ENCODE measurements at places on chromosomes 2 and 18.
A peak's percentile ranks its signal among the peaks of the same experiment; 100 is the strongest.

- DNase-seq: no peak
Measured at GRCh38 chr2:170816504-170817092, at the start of gene GAD1. Gene GAD1, plus strand, starts transcription at chr2:170816887. Its CDS starts 1,705 bp downstream, at chr2:170818592.

GRCh38 chr2:119519057-119519408 is 5.2 kb downstream of the SCTR start:
- no peak for DNase-seq

DNA sequence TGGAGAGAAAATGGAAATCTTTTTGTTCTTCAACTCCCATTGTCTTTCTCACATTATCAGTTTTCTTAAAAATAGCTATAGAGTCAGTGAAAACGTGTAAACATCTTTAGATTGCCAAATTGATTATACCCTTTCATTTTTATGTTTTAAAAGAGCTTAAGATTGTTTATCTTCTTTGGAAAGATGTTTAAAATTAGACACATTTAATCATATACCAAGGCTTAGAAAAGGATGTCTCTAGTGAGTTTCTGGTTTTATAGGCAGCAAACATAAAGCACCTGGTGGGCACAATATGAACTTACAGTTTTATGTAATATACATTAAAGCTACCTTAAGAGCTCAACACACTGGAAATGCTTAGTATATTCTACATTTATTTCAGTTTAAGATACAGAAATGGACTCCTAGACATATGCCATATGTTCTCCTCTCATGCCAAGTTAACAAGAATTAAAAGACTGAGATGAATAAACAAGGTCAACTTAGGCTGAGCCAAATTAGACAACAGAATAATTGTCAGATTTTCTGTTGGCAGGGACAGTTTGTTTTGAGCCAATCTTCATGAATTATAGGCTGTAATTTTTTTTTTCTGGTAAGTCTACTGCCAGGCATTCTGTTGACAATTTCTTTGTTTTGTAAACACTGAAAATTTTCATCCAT is 112.7 kb downstream of the OTX1 start:
- DNase-seq: no peak

DNA sequence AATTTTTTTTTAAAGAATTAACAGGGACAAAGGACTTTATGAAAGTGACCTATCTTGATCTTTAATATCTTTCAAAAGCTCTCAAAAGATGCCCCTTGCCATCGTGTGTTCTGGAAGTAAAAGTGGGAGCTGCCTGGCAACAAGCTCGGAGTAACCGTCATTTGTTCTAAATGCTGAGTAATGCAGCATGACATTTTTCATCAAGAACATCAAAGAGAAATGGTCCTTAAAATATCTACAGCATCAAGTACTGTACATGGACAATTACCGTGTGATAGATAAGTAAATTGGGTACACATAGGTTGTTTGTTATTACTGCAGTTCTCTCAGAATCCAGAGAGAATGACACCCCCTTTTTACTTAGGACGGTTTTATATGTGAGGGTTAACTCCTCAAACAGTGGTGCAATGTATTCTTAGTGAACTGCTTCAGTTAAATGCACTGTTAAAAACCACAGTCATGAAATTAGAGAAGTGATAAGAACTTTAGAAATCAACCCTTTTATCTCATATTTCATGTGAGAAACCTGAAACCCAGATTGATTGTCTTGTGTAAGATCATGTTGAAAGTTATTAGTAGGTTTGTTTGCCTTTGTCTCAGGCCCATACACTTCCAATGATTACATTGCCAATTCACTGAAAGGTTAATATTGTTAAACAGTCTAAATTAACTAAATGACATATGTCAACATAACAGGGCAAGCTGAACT is 90.6 kb upstream of the HNMT start:
- DNase-seq: no peak

- DNase-seq: no peak
Measured at GRCh38 chr2:152050915-152051314, 47.9 kb downstream of the CACNB4 start.

- no peak for DNase-seq
Measured at GRCh38 chr2:56449002-56449431, 265.2 kb downstream of the CCDC85A start.

GRCh38 chr2:107001062-107001461 is 115.1 kb upstream of the ST6GAL2 start:
- no peak for DNase-seq

DNA sequence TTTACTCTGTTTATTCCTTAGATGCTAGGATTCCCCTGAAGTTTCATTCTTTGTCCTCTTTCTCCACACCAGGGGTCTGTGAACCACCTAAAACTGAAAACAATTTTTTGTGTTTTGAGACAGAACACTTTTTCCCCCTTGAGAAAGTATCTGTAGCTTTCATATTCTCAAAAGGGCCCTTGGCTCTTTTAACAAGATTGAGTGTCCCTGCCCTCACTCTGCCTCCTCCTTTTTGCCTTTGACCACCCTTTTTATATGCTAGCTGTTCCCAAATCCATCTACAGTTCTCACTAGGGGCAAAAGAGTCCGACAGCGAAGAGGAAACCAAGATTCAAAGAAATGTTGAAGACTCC is 883 bp upstream of the EHBP1 start:
- DNase-seq: no peak

DNA sequence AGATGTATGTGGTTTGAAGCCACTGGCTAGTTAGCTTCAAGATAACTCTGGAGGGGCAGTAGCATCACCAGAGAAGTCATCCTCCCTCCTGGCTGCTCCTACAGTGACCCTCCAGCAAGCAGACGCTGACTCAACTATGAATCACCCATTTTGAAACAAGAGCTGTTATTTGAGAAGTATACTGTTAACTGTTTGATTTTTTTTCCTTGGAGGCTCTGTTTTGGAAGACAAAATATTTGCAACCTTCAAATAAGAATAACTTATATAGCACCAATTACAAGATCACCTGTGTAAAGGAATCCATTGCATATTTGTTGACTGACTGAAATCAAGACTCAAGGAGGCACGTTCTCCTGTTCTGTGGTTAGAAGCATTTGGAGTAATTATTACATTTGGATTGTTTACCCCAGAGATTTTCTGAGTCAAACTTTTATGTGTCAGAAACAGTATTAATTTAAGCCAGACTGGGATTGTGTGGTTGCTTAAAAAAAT is 313.8 kb downstream of the MTX2 start:
- peak; percentile 73 for DNase-seq

DNA sequence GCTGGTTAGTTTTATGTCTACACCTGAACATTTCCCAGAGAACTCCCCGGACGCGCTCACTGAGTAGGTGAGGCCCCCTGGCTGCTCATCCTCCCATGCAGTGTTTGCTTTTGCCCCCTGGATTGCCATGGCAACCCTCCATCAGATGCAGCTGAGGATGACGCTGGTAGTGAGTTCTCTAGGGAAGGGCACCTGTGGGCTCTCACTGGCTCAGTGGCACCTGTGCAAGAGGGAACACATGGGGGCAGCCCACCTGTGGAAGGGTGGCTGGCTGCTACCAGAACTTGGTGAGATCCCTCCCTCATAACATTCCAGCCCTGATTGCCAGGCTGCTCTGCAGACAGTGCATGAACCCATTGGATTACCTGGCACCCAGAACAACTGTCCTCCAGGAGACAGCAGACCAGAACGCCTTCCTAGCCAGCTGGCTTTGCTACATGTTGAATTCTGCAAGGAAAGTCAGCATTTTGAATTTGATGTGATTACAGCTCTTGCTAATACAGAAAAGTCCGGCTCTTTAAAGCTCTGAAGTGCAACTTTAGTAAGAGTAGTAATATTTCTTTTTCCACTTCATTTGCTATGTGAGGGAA is 21.7 kb downstream of the COA5 start:
- DNase-seq: no peak

DNA sequence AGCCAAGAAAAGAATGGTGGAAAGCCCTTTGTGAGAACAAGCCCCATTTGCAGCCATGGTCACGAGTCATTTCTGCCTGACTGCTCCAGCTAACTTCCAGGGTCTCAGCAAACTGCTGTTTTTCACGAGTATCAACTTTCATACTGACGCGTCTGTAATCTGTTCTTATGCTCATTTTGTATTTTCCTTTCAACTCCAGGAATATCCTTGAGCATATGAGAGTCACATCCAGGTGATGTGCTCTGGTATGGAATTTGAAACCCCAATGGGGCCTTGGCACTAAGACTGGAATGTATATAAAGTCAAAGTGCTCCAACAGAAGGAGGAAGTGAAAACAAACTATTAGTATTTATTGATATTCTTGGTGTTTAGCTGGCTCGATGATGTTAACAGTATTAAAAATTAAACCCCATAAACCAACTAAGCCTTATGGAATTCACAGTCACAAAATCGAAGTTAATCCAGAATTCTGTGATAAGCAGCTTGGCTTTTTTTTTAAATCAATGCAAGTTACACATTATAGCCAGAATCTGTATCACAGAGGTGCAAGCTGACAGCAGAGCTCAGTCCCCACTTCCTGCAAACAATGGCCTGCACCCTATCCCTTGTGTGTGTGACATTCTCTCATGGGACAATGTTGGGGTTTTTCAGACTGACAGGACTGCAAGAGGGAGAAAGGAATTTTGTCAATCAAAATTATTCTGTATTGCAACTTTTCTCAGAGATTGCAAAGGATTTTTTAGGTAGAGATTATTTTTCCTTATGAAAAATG is 26.1 kb downstream of the SLC14A1 start:
- DNase-seq: no peak

DNA sequence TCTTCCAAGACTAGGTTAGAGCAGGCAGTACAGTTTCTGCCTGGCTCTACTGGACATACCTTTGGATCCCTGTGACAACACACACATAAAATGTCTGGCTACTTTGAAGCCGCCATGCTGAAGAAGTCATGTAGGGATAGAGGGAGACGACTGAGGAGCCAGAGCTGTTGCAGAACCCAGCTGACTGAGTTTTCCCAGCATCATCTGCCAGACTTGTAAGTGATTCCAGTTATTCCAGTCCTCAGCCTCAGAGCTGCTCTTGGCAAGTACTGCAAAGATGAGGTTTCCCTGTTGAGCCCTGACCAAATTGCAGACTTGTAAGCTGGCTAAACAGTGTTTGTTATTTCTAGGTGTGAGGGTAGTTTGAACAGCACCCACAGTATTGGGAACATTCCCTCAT is 31.5 kb upstream of the TSPYL6 start:
- DNase-seq: no peak

GRCh38 chr2:110732422-110733413 is at the start of gene ACOXL:
Gene ACOXL, plus strand, starts transcription at chr2:110732573. Its CDS starts 35,817 bp downstream, at chr2:110768390.
- no peak for DNase-seq

All from BJ (cell line).